ENCODE measurements at places on chromosomes 7 and 10.

DNA sequence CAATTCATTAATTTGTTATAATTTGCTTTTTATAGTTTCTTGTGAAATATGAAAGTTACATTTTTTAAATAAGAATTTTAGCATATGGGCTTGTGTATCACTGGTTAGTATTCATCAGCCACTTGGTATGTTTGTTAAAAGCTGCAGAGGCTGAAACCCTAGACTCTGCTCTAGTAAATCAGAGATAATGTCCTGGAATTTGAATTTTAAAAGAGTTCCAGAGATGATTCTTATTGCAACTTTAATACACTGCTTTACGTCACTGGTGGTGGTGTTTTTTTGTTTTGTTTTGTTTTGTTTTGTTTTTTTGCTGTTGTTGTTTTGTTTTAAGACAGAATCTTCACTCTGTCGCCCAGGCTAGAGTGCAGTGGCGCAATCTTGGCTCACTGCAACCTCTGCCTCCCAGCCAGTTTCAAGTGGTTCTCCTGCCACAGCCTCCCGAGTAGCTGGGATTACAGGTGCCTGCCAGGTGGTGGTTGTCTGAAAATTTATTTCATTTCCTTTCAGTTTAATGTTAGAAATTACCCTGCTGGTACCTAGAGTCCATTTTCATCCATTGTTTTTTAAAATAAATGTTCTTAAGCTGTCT, 43.8 kb downstream of the PTPN12 start:
- DNase-seq, result no peak

- no peak for DNase-seq
These were observed 111.5 kb upstream of the ANTXRL start for GRCh38 chr10:46175296-46175695.

GRCh38 chr10:122435212-122435827, 19.1 kb upstream of the ARMS2 start:
- no peak for DNase-seq

GRCh38 chr7:104967595-104967994, 46.4 kb upstream of the KMT2E start:
- DNase-seq, result no peak

DNA sequence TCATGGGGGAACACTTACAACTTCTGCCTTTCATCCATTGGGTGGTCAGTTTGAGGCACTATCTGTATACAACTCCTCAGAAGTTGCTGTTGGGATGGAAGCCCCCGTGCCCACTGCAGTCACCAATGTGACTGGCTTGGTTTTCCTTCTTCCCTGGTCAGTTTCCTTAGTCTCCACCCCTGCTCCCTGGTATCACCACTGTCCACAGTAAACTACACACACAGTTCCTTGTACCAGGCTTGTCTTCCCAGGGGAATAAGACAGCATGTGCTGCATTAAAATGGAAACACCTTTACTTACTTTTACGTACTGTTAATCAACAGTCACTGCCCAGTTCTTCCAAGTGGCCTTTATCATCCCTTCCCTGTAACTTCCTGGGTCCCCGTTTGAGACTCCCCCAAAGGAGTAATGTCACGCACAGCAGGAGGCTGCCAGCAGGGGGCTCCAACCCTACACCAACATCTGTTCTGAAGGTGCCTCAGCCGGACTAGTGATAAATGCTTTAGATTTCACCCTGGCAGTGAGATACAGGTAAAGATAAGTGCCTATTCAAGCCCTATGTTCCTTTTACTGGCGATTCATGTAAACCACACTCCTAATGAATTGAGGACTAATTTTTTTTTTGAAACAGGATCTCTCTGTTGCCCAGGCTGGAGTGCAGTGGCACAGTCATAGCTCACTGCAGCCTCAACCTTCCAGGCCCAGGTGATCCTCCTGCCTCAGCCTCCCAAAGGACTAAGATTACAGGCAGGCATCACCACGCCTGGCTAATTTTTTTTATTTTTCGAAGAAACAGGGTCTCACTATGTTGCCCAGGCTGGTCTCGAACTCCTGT, 45.3 kb upstream of the PIK3AP1 start:
- peak; percentile 76 for DNase-seq

GRCh38 chr7:16975712-16976111, 93.9 kb upstream of the AGR3 start:
- DNase-seq, result no peak

- no peak for DNase-seq
These were observed at the start of gene CCL26 for GRCh38 chr7:75772081-75773077. Gene CCL26, minus strand, starts transcription at chr7:75772211. Its CDS starts 35 bp downstream, at chr7:75772176.

- no peak for DNase-seq
These were observed 403.2 kb downstream of the RPS24 start for GRCh38 chr10:78436706-78437406.

- DNase-seq, result no peak
These were observed 20.4 kb upstream of the INSYN2A start for GRCh38 chr10:127216786-127217185.

DNA sequence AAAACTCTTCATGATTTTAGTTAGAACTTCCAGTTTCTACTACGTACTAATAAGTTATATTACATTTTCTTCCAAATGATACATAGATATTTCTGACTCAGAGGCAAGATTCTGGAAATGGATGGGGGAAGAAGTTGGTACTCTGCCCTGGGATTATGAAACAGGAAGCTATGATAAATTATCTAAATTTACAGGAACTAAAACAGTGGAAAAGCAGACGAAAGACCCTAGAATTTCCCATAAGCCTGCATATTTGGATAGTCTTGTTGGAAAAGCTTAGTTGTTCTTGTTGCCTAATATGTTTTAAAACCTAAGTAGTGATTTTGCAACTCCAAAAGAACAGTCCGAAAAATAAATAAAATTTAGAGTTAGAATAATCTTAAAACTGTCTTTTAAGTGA, 21.8 kb downstream of the CFAP69 start:
- no peak for DNase-seq

DNA sequence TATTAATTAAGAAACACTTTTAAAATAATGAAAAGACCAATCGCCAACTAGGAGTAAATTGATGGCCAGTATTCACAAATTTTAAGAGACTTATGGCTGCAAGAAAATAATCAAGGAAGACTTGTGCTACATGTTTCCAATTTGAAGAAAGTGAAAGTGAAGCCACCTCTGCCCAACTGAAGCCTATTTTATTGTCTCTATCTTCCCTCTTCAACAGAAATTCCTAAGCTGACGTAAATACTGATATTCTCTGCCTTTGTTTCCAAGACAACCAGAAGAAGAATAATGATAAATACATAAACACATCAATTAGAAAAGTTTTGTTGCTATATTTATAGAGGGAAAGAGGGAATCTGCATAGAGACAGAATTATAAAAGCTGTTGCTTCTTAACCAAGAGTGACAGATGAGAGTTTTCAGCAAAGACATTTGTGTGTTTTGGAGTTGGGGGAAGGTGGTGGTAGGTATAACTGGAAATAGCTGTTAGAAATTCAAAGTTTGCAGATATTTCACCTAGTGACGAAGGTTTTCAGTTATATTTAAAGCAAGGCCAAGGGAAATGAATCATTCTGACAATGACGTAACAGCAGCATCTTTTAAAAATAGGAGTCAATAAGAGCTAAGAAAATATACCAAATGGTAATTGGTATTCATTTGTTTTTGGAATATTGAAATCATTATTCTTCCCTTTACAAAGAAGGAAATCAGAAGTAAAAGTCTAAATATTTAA, 576.6 kb upstream of the SORCS1 start:
- no peak for DNase-seq

- DNase-seq, result no peak
These were observed 310.2 kb upstream of the LRRN3 start for GRCh38 chr7:110780712-110781111.

GRCh38 chr10:101615525-101616116, 27.5 kb downstream of the DPCD start:
- DNase-seq, result no peak
